ENCODE measurements at places on chromosomes 3 and 15.

- no peak for DNase-seq
Observed at GRCh38 chr3:154060238-154061000, 60.8 kb upstream of the ARHGEF26 start.

GRCh38 chr3:13480340-13481318 lies 523 bp downstream of the HDAC11 start:
- peak; percentile 49 for DNase-seq

- no peak for DNase-seq
Observed at GRCh38 chr15:29888646-29889045, 66.4 kb upstream of the TJP1 start.

GRCh38 chr3:147215660-147216059 lies 190.7 kb downstream of the ZIC4 start:
- DNase-seq: peak; percentile 73

Measured in NAMALWA (cell line).